CD4-positive, alpha-beta T cell treated with Interleukin-6 for 4 hours (primary cell): ENCODE measurements at places on chromosomes 7 and 10.

DNA sequence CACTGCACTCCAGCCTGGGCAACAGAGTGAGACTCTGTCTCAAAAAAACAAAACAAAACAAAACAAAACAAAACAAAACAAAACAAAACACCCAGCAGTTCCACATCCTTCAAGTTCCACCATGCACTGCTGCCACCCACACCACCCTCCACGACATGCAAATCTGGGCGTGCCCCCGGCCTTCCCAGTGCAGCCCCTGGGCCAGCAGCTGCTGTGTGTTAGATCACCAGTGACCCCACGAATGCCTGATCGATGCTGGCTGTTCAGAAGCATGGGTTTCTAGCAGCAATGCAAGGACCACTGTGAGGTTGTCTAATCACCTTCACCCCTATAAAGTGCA, 36.3 kb downstream of the ELFN1 start:
- no peak for DNase-seq

- DNase-seq, result no peak
These were observed 186.0 kb downstream of the KIF20B start for GRCh38 chr10:89887406-89887805.

- no peak for DNase-seq
These were observed 19.5 kb downstream of the GLI3 start for GRCh38 chr7:42217548-42217947.

DNA sequence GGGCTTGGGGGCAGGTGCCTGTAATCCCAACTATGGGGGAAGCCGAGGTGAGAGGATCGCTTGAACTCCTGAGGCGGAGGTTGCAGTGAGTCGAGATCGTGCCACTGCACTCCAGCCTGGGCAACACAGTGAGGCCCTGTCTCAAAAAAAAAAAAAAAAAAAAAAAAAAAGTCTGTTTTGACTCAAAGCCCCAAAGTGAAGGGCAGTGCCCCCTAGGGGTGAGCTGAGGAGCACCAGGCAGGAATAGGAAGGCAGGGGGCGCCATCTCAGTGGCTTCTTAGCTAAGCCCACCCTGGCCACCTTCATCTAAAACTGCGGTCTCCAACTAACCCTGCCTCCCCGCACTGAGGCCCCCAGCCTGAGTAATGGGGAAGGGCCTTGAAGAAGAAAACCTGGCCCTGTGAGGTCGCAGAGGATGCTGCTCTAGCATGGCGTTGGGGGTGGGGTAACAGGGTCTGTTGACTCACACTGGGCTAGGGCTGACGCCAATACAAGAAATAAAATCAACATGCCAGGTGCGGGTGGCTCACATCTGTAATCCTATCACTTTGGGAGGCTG, 9.8 kb downstream of the PODXL start:
- DNase-seq, result peak; percentile 42

- DNase-seq, result no peak
These were observed 148.8 kb upstream of the NPY start for GRCh38 chr7:24135003-24135817.

- no peak for DNase-seq
These were observed 101.5 kb upstream of the LSM8 start for GRCh38 chr7:118082506-118082905.

- no peak for DNase-seq
These were observed 210.3 kb downstream of the CHRM2 start for GRCh38 chr7:137078781-137079180.

GRCh38 chr10:27878281-27878680, 120.6 kb downstream of the ODAD2 start:
- DNase-seq, result no peak

DNA sequence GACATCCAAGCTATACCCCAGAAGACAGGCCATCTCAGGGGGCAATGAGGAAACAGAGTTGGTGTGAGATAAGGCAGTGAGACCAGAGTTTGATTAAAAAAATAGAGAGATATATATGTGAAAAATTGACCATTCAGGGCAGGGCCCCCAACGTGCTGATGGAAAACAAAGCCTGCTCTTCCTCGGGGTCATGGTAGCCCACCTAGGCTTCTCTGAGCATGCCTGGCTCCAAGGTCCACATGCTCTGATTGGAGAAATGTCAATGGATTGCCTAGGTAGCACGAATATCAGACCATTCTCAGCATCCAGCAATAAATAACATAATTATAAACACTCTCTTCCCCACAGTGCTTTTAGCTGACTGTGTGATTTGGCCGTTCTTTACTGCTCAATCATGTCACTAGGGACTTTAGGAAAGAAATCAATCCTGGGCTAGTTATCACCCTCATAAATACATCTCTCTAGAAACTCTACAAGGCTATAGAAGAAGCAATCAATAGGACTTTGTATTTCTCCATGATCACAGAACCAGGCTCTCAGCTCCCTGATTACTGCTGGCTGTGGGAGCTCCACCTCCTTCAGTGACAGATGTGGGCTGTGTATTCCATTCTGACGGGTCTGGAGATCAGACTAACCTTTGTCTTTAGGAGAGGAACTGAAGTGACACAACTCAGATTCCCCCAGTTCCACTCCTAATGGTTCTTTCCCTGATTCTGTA, 766.4 kb downstream of the GRID1 start:
- DNase-seq, result no peak

GRCh38 chr7:55181762-55182161, 162.9 kb downstream of the EGFR start:
- DNase-seq, result no peak

GRCh38 chr10:130485236-130485957, 349.2 kb downstream of the GLRX3 start:
- DNase-seq, result no peak

DNA sequence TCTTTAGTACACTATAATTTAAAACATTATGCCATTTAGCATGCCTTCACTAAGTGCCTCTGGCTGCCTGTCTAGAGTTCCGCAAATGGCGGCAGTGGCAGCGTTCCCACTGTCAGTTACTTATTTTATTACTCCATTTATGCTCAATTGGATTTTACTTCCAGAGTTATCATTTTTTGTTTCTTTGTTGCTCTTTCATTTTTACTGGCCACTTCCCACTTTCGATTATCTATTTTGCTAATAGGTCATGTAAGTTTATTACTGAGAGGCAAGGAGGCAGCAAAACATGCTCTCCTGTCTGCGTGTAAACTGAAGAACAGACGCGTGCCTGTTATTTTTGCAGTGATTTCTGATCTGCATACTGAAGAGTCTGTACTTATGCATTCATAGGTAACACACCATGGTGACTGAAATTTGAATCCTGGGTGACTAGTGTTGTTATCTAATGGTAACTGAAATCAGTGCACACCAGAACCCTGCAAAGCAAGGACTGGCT, 23.1 kb downstream of the KDM7A start:
- no peak for DNase-seq

DNA sequence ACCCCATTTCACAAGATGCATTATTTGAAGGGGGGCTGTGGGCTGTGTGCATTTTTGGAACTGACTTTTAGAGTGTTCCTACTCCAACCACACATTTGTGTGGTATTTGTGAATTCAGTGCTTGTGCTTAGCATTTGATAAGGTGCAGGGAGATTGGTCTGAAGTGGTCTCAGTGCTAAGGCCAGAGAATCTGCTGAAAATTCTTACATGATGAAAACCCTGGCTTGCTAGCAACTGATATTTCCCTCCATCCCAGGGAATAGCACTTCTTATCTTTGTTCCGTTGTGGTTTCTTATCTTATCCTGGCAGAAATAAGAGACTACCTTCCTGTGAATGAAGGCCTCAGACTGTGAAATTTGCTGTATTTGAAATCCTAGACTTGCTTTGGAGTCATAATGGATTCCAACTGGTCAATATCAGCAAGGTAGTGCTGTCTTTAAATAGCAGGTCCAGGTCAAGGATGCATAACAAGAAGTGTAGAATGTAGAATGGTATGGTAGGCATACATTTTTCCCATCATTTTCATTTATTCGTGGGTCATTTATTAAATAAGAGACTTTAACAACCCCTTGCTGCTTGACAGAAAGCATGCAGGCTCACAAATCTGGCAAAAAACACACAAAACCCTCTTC, 986.9 kb downstream of the REEP3 start:
- DNase-seq, result no peak

- no peak for DNase-seq
These were observed 745 bp upstream of the ASB15 start for GRCh38 chr7:123600876-123601275.

DNA sequence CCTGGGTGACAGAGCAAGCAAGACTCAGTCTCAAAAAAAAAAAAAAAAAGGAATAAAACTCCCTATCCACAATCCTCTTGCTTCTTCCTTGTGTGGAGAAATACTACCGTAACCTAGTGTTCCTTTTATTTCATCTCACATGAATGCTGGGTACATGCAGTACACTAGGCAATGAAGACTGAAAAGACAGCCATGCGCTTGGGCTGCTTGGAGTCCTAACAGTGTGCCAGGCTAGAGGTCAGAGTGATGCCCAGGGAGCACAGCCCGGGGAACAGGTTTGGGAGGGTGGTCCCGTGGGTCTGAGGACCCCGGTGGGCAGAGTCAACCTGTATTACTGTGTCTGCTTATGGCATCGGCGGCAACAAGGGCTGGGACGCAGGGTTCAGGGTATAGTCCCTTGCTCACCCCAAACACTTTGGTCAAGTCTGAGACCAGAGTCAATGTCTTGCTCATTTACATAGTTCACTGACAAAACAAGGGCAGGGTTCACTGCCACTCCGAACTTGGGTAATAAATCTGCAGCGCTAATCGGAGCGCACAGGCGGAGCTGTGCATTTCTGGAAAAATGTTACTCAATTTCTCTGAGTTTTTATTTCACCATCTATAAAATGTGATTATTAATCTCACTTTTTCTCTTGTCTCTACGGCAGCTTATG, 118.0 kb downstream of the CLEC2L start:
- DNase-seq, result no peak

DNA sequence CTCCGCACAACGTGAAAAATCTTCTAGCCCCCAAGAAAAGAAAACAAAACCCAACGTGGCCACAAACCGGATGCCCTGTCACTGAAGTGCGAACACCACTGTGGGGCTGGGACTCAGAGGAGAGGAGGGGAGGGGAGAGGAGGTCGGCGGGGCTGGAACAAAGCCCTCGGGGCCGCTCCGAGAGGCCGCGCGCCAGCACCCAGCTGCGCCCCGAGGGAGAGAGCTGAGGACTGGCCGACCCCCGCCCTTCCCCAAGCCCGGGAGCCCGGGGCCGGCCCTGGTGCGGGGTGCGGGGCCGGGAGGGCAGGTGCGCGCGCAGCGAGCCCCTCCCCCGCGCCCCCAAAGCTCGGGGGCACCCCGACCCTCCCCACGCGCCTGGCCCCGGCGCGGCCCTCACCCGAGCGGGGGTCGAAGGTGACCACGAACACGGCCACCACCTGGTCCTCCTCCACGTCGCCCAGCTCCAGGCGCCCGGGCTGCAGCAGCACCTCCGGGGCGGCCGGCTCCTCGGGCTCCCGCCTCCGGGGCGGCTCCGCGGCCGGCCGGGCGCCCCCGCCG, 398 bp downstream of the DENND11 start:
- DNase-seq, result peak; percentile 71

- DNase-seq, result no peak
These were observed 91.2 kb downstream of the PLPP4 start for GRCh38 chr10:120548210-120548609.

GRCh38 chr7:2872296-2872874, 28.3 kb upstream of the GNA12 start:
- DNase-seq, result no peak

- no peak for DNase-seq
These were observed 245.5 kb upstream of the STEAP1 start for GRCh38 chr7:89908736-89909135.

GRCh38 chr7:127807829-127808228, 155.8 kb downstream of the SND1 start:
- DNase-seq, result no peak

- no peak for DNase-seq
These were observed 22.4 kb downstream of the GBF1 start for GRCh38 chr10:102267748-102268147.
